ENCODE measurements at places on chromosomes 5 and 9.
A peak's percentile ranks its signal among the peaks of the same experiment; 100 is the strongest.

- H3K4me3 ChIP-seq: no peak overlapping the region
- no peaks in the 10 kb centered on the region for H3K27me3 ChIP-seq
- no peak for DNase-seq
- peaks cover 15% of the 10 kb centered on the region for H3K4me1 ChIP-seq
- peak overlapping the region; percentile 44 for H3K27ac ChIP-seq
- H3K36me3 ChIP-seq: peaks cover 6% of the 10 kb centered on the region
These were observed 90.1 kb downstream of the RFX3 start for GRCh38 chr9:3435732-3436131.

DNA sequence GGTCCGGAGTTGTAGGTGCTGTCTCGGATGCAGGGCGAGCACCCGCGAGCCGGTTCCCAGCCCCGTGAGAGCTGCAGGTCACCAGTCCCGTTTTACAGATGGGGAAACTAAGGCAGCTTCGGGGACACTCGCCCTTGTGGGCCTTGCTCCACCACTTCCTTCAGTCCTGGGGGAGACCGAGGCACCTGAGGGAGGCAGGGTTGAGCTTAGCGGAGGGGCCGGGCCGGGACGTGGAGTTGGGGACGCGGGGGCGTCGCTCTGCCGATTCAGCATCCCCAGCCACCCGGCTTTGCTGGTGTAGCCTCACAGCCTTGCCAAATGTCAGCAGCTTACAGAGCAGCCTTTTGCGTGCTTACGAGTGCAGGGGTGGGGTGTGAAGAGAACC, 530 bp downstream of the BBLN start:
- peaks cover 18% of the 10 kb centered on the region for H3K4me1 ChIP-seq
- H3K4me3 ChIP-seq: peak overlapping the region; percentile 70
- H3K36me3 ChIP-seq: peaks cover 23% of the 10 kb centered on the region
- peak overlapping the region; percentile 71 for H3K27ac ChIP-seq
- H3K27me3 ChIP-seq: no peaks in the 10 kb centered on the region

- peak; percentile 75 for DNase-seq
- H3K27ac ChIP-seq: no peak overlapping the region
- H3K4me1 ChIP-seq: peaks cover 5% of the 10 kb centered on the region
- H3K36me3 ChIP-seq: peaks cover 6% of the 10 kb centered on the region
- H3K4me3 ChIP-seq: no peak overlapping the region
These were observed 128.4 kb upstream of the TRPM3 start for GRCh38 chr9:71249729-71250317.

DNA sequence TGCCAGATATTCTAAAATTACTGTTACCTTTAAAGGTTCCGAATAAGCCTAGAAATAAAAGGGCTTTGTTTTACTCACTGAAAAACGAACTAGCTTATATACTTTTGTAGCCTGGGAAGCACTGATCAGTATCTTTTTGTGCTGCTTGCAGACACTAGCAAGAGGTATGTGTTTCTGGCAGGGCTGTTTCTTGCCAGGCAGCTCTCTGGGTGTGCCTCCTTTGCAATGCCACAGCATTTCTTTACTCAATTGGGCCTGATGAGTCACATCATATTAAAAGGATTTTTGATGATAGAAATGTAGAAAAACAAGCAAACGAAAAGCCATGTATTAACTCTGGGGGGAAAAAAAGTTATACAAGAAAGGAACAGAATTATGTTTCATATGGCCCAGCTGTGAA, 35.6 kb downstream of the CD180 start:
- peaks cover 18% of the 10 kb centered on the region for H3K4me1 ChIP-seq
- no peaks in the 10 kb centered on the region for H3K27me3 ChIP-seq
- H3K27ac ChIP-seq: peak overlapping the region; percentile 50
- H3K36me3 ChIP-seq: peaks cover 43% of the 10 kb centered on the region
- peak overlapping the region; percentile 1 for H3K4me3 ChIP-seq

- no peak overlapping the region for H3K27ac ChIP-seq
- H3K27me3 ChIP-seq: no peaks in the 10 kb centered on the region
- H3K36me3 ChIP-seq: no peaks in the 10 kb centered on the region
- peaks cover 12% of the 10 kb centered on the region for H3K4me1 ChIP-seq
- DNase-seq: no peak
- no peak overlapping the region for H3K4me3 ChIP-seq
These were observed 18.7 kb upstream of the SPATA31E1 start for GRCh38 chr9:87863882-87864465.

DNA sequence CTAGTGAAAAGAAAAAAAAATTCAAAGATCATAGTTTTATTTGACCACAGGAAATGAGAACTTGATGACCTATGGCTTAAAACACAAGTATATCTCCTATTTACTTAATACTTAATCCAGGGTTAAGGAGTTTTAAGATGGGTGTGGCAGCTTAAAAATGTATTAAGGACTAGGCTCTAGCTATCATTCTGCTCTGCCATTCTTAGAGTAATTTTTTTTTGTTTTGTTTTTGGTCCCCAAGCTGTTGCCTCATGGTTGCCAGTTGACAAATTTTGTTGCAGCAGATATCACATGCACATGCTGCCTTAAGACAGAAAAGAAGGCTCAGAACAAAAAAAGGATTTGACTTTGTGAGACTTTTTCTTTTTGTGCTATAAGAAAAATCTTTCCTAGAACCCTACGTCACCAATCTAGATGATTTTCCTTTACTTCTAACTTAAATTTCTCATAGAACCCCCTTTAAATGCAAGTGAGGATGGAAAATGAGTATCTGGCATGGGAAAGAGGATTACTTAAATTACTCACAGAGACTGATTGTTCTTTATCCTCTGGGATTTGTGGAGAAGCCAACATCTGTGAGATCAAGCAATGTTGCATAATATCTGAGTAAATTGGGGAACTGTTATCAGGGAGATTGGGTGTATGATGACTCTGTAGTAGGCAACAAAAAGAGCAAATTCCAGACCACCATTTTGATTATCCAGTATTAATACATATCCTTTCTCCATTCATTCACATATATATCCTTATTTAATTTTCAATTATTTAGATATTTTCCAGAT, 364.7 kb upstream of the CD180 start:
- H3K27me3 ChIP-seq: no peaks in the 10 kb centered on the region
- no peaks in the 10 kb centered on the region for H3K36me3 ChIP-seq
- no peak for DNase-seq
- no peak overlapping the region for H3K4me3 ChIP-seq
- H3K4me1 ChIP-seq: peaks cover 11% of the 10 kb centered on the region

All from MCF 10A (cell line).